ENCODE measurements at places on chromosomes 7 and 10. TPM values are rescaled to one million over a fixed set of nuclear protein-coding genes. Genes with fewer than 3 reads are reported as not detected.

- DNase-seq, result no peak
These were observed 166.0 kb downstream of the SNX13 start for GRCh38 chr7:17774248-17774647.

RAPGEF5 gene
- 70.8 TPM for total RNA-seq

- DNase-seq, result no peak
These were observed 184.7 kb downstream of the DGKB start for GRCh38 chr7:14717816-14718215.

DNA sequence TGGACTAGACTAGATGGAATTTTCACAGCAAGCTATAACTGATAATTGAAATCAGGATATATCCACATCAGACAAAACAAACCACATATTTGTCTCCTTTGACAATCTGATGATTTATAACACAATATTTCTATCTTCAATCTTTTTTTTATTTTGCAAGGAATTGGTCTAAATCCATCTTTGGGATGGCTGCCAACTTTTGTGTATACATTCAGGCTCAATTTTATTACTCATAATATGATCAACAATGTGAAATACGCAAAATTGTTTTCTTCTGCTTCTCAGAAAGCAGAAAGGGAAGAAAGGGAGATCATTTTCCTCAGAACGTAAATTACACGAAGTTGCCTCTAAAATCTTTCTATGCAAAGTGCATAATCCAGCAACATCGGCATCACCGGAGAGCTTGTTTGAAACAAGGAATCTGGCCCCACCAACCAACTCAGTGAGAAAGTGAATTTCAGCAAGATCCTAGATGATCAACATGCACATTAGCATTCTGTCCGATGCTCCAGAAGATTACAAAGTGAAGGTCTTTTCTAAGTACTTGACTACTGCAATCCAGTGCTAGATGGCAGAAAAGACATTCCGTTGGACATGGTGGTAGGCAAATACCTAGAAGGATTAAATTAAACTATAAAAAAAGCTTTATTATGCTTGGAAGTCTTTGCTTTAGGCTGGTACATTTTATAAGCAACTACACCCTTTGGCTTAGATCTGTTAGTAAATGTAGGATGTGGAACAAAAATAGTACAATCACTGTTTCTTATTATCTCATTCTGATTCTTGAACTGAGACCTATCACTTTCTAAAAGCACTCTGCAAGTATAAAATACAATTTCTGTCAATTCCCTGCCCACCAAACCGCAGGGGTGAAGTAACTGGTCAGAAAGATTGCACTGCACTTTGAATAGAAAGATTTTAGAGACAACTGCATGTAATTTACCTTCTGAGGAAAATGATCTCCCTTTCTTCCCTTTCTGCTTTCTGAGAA lies 126.4 kb upstream of the RSU1 start:
- DNase-seq, result no peak

- DNase-seq, result no peak
These were observed 10.4 kb upstream of the EIF3A start for GRCh38 chr10:119090968-119091367.

Data from thoracic aorta (tissue), 2 donors.